Ovary (tissue), 10 donors: ENCODE measurements at places on chromosomes 2 and 18.

- H3K4me1 ChIP-seq: no peaks in the 10 kb centered on the region
- DNase-seq: no peak
- H3K4me3 ChIP-seq: no peak overlapping the region
- no peaks in the 10 kb centered on the region for H3K27me3 ChIP-seq
- no peaks in the 10 kb centered on the region for H3K36me3 ChIP-seq
Observed at GRCh38 chr2:49332415-49332814, 178.1 kb upstream of the FSHR start.

DNA sequence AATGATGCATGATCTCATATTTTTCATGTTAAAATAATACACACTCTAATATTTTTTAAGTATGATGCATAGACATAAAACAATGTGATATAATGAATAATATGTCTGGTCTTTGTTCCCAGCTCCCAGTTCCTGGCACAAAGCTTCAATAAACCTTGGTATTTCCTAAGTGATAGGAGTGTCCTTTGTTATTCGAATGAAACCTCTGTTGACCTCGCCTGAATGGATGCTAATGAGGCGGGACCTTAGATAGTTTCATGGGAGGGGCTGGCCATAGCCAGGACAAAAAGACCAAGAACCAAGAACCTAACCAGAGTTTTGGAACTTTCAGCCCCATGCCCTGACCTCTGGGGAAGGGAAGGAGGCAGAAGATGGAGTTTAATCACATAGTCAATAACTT lies 257.7 kb upstream of the COPS8 start:
- no peak overlapping the region for H3K27ac ChIP-seq
- H3K4me3 ChIP-seq: no peak overlapping the region
- H3K27me3 ChIP-seq: no peaks in the 10 kb centered on the region
- no peaks in the 10 kb centered on the region for H3K4me1 ChIP-seq
- no peak for DNase-seq

DNA sequence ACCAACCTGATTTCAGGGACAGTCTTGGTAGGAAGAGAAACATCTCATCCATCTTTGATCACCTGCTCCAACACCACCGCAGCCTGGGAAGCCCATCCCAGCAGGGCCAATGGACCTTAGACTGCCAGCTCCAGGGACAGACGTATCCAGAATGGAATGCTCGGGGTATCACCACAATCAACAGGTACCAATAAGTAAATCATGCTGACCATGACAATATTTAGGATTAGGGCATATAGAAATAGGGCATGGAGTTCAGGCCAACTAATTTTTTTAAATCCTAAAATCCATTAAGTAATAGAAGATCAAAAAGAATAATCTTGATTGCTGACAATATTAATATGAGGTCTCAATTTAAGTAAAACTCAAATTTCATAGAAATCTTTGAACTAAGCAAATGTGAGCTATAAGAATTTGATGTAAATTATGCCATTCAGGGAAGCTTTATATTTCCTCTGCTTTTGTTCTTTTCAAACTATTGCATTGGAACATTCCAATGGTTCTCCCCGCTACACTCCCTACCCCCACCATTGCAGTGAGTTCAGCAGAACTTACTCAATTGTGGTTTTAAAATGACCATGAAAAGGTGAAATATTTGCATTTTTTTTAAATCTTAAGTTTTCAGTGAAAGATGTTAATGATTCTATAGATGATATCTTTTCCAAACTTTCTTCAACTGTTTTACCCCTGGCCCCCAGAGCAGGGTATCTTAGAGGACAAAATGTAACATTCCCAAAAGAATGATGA lies 138.6 kb downstream of the DNER start:
- H3K27ac ChIP-seq: no peak overlapping the region
- no peak overlapping the region for H3K4me3 ChIP-seq
- DNase-seq: no peak
- no peaks in the 10 kb centered on the region for H3K4me1 ChIP-seq
- no peaks in the 10 kb centered on the region for H3K36me3 ChIP-seq
- no peaks in the 10 kb centered on the region for H3K27me3 ChIP-seq

DNA sequence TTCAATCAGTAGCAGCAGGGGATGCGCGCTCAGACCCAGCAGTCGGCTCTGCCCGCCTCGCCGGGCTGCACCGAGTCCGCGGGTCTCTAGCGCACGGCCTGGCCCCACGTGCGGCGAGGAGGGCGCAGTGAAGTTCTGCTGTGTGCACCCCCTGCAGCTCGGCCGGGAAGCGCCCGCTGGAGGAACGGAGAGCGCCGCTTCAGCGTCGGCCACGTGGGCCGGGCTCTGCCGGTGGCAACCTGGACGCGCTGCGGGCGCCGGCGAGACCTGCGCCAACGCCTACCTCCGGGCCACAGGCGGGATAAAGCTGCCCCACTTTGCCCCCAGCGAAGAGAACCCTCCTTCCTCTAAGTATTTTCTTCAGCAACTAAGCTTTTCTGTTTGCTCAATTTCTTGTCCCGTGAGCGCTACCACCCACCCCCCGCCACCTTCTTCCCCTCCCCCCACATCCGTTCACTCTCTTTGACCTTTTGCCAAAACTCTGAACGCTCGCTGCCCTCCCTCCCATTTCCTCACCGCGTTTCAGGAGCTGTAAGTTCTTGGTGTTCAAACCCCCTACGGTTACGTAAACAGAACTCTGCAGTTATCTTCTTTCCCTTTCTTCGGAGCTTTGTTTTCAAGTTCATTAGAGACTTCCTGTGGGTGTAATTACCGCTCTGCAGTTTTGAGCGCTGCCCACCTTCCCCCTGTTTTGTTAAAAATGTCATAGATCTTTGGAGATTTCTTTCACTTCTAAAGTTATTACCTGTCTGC lies 42.6 kb upstream of the EDAR start:
- peak; percentile 22 for DNase-seq
- no peaks in the 10 kb centered on the region for H3K27me3 ChIP-seq
- H3K36me3 ChIP-seq: no peaks in the 10 kb centered on the region

- DNase-seq: no peak
- no peak overlapping the region for H3K4me3 ChIP-seq
- no peak overlapping the region for H3K27ac ChIP-seq
- no peaks in the 10 kb centered on the region for H3K36me3 ChIP-seq
Observed at GRCh38 chr2:60806988-60807681, 51.1 kb downstream of the PAPOLG start.

- no peak for DNase-seq
- H3K4me1 ChIP-seq: no peaks in the 10 kb centered on the region
- no peak overlapping the region for H3K27ac ChIP-seq
- H3K36me3 ChIP-seq: no peaks in the 10 kb centered on the region
Observed at GRCh38 chr2:26462511-26463243, 15.2 kb downstream of the OTOF start.

GRCh38 chr2:105858868-105859693 lies 114.4 kb downstream of the NCK2 start:
- no peaks in the 10 kb centered on the region for H3K27me3 ChIP-seq
- no peaks in the 10 kb centered on the region for H3K36me3 ChIP-seq
- no peak for DNase-seq
- H3K4me1 ChIP-seq: no peaks in the 10 kb centered on the region

DNA sequence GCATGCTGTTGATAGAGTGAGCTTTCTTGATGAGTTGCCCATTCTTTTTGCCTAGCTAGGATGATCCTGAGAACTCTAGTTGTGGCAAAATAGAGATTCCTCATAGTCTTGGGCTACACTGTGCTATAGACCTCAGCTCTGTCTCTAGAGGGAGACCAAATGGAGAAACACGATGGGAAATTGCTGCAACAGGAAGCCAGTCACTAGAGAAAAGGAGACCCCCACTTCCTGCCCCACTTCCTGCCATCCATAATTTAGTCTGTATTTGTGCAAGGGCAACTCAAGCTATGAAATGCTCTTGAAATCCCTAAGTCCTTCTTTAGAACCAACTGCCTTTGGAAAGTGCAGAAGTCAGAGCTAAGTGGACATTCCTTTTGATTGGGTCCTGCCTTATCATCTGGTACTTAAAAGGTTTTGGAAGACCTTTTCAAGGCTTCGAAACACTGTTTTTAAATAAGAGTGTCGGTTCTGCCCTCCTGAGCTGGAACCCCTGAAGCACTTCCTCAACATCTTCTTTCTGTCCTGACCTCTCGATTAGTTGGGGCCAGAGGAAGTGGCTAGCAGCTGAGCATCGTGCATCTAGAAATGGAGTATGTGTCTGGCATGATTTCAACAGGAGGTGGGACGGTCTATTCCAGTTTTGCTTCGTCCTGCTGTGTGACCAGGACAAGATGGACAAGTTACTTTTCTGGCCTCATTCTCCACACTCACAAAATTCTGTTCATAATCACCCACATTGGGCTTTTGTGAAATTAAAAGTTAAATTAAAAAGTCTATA lies 8.6 kb upstream of the KCNE4 start:
- no peak overlapping the region for H3K4me3 ChIP-seq
- H3K36me3 ChIP-seq: no peaks in the 10 kb centered on the region
- no peak for DNase-seq
- H3K27me3 ChIP-seq: no peaks in the 10 kb centered on the region
- H3K4me1 ChIP-seq: peaks cover 2% of the 10 kb centered on the region

- no peak overlapping the region for H3K27ac ChIP-seq
- peak overlapping the region; percentile 3 for H3K4me3 ChIP-seq
- H3K27me3 ChIP-seq: no peaks in the 10 kb centered on the region
- DNase-seq: no peak
- peaks cover 5% of the 10 kb centered on the region for H3K4me1 ChIP-seq
Observed at GRCh38 chr18:57780706-57781347, 22.3 kb downstream of the ATP8B1 start.

DNA sequence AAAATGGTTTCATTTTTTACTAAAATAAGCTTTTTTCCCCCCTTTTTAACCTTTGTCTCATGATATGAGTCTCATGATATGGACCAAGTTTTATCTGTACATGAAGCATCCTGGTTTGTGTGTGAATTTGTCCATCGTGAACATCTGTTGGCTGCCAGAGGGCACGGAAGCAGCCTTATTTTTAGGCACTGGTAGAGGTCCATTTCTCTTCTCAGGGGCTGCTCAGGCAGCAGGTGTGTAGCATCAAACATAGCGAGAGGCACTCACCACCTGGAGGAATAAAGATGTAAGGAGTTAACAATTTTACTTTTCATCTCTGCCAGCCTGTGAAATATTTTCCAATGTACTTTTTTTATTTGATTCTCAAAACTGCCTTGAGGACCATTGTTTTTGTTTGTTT lies 134.5 kb downstream of the RHBDD1 start:
- H3K4me1 ChIP-seq: peaks cover 6% of the 10 kb centered on the region
- no peaks in the 10 kb centered on the region for H3K27me3 ChIP-seq
- H3K36me3 ChIP-seq: no peaks in the 10 kb centered on the region
- peak overlapping the region; percentile 18 for H3K27ac ChIP-seq

GRCh38 chr2:229243890-229244560 lies 27.1 kb downstream of the PID1 start:
- H3K4me1 ChIP-seq: peaks cover 3% of the 10 kb centered on the region
- DNase-seq: no peak
- no peaks in the 10 kb centered on the region for H3K36me3 ChIP-seq
- no peaks in the 10 kb centered on the region for H3K27me3 ChIP-seq
- no peak overlapping the region for H3K27ac ChIP-seq

GRCh38 chr18:58454406-58455061 lies 174.4 kb downstream of the ALPK2 start:
- no peak overlapping the region for H3K27ac ChIP-seq
- no peaks in the 10 kb centered on the region for H3K27me3 ChIP-seq
- H3K4me3 ChIP-seq: no peak overlapping the region

- no peak for DNase-seq
- H3K4me1 ChIP-seq: no peaks in the 10 kb centered on the region
- no peak overlapping the region for H3K4me3 ChIP-seq
- no peaks in the 10 kb centered on the region for H3K27me3 ChIP-seq
- no peaks in the 10 kb centered on the region for H3K36me3 ChIP-seq
Observed at GRCh38 chr18:24197412-24197811, 58.5 kb downstream of the CABYR start.

DNA sequence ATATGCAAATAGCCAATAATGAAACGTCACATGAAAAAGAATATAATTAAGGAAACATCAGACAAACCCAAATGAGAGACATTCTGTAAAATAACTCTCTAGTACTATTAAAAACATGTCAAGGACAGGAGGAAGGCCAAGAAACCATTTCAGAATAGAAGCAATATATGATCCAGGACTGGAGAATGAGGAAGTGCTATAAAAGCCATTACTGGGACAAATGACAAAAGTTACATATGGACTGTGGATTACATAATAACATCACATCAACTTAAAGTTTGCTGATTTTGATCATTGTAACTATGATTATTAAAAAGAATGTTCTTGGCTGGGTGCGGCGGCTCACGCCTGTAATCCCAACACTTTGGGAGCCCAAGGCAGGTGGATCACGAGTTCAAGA lies 81.3 kb downstream of the CRACDL start:
- no peak for DNase-seq
- H3K27me3 ChIP-seq: peaks cover 2% of the 10 kb centered on the region
- H3K4me3 ChIP-seq: no peak overlapping the region
- H3K4me1 ChIP-seq: no peaks in the 10 kb centered on the region
- no peaks in the 10 kb centered on the region for H3K36me3 ChIP-seq
- no peak overlapping the region for H3K27ac ChIP-seq

DNA sequence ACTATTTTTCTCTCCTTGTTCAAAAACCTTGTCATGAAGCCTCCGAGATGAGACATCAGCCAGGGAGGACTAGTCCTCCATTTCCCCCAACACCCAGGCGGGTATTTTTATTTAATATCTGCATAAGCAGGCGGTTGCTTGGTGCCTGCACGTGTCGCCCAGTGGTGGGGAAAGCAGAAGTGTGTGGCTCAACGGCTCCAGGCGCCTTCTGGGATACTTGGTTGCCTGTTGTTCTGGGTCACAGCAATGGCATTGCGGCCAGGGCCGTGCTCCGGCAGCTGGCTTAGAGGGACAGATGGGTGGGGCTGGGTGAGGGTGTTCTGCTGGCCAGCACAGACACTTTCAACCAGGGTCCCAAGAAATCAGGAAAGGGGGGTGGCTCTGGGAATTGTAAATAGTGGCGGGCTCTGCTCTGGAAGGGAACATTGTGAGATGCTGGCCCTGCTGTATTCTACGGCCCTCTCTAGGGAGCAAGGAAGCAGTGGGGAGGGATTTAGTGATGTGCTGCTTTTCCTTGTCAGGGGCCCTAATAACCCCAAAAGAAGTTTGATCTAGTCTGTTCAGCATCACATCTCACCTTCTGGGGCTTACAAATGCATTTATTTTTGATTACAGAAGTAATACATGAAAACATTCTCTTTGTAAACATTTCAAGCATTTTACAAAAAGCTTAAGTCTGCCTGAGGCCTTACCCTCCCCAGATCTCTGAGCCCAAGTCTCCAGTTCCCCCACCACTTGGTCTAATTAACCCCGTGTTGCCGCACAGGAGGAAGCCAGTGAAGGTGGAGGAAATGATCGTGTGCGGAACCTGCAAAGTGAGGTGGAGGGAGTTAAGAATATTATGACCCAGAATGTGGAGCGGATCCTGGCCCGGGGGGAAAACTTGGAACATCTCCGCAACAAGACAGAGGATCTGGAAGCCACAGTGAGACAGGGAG lies 1.1 kb downstream of the VAMP8 start:
- no peak for DNase-seq
- no peaks in the 10 kb centered on the region for H3K27me3 ChIP-seq
- peak overlapping the region; percentile 39 for H3K27ac ChIP-seq
- H3K4me1 ChIP-seq: no peaks in the 10 kb centered on the region
- peak overlapping the region; percentile 31 for H3K4me3 ChIP-seq

- H3K4me3 ChIP-seq: no peak overlapping the region
- no peak overlapping the region for H3K27ac ChIP-seq
- H3K27me3 ChIP-seq: no peaks in the 10 kb centered on the region
- peaks cover 18% of the 10 kb centered on the region for H3K4me1 ChIP-seq
Observed at GRCh38 chr18:23213200-23213599, 77.9 kb downstream of the CABLES1 start.

GRCh38 chr2:182240862-182241371 lies 185.9 kb downstream of the PDE1A start:
- no peak overlapping the region for H3K4me3 ChIP-seq
- H3K27ac ChIP-seq: no peak overlapping the region
- DNase-seq: no peak

GRCh38 chr2:174208026-174208425 lies 40.3 kb downstream of the OLA1 start:
- H3K27me3 ChIP-seq: no peaks in the 10 kb centered on the region
- no peak overlapping the region for H3K27ac ChIP-seq
- DNase-seq: no peak
- H3K4me3 ChIP-seq: no peak overlapping the region
- no peaks in the 10 kb centered on the region for H3K36me3 ChIP-seq
- H3K4me1 ChIP-seq: no peaks in the 10 kb centered on the region
